ENCODE measurements at places on chromosomes 7 and 10.

GRCh38 chr10:117239721-117240620 is 943 bp upstream of the SLC18A2 start:
- DNase-seq = no peak

DNA sequence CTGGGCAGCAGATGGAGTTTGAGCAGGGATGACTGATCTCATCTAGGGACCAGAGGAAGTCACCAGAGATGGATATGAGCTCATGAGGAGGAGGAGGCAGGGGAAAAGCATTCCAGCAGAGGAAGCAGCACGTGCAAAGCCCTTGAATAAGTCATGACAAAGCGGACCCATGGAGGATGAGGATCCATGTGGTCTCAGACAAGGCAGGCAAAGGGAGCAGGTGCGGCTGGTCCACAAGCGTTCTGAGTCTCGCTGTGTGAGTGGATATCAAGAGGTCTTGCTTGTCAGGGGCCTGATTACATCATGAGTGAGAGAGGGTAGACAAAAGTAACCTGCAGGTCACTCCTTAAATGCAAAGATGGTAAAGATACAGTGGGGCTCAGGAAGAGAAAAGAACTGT is 307.6 kb downstream of the GRID1 start:
- DNase-seq = no peak

- no peak for DNase-seq
These were observed 5.5 kb downstream of the NOC3L start for GRCh38 chr10:94357193-94357592.

- no peak for DNase-seq
These were observed 130.6 kb downstream of the TCERG1L start for GRCh38 chr10:131180740-131181415.

DNA sequence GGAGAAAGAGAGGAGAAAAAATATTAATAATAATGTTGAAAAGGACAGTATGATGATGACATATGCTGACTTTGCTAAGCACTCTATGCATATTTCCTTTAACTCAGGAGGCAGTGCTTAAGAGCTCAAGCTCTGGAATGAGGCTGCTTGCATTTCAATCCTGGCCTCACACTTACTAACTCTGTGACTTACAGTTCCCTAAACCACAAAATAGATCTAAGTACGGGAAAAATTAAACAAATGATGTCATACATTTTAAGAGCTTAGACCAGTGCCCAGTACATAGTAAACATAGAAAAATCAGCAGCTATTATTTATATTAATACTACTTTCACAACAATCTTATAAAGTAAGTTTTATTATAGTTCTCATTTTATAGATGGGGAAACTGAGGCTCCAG is 61.3 kb downstream of the GFRA1 start:
- DNase-seq = no peak

DNA sequence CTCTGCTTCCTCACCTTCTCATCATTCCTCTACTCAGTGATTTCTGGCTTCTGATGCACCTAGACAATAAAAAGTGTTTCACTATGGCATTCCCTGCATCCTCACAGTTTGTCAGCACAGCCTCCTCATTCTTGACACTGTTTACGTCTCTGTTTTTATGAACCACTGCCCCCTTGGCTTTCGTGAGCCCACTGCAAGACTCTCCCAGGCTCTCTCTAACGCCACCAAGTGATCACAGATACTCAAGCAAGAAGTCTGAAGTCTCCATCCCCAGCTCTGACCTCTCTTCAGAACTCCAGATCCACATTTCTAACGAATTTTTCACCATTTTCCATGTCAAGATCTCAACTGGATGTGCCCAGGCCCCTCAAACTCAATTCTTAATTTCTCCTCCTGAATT is 8.9 kb downstream of the SLC16A9 start:
- DNase-seq = no peak

GRCh38 chr7:71753956-71754664 is 622.2 kb downstream of the GALNT17 start:
- no peak for DNase-seq

GRCh38 chr7:4093483-4093882 is 588.6 kb upstream of the FOXK1 start:
- no peak for DNase-seq

DNA sequence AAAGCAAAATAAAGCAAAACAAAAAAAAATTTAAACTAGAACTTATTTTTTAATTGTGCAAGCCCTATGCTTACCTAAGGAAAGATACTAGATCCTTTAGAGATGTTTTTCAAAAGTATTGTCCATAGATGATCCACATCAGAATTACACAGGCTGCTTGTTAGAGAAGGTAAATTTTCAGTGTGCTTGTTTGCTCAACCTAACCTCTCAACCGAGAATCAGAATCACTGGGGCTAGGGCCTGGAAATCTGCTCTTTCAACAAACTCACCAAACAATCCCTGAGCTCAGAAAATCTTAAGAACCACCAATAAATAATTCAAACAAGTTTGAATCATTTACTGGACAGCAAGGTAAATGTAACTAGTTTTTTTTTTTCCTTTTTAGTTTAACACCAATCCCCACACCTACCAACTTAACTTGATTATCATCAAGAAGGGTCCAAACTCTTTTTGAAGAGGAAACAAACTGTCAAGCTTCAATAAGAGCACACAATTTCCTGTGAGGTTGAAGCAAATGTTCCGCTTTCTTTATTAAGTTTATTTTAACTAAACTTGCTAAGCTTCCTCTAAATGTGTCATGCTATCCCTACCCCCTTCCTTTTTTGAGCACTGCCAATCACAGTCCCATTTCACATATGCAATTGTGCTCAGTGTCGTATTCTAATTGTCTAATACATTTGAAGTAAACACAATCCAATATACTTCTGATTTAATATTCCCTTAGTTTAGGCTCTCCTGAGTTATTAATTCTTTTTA is 7.4 kb upstream of the TSPAN33 start:
- DNase-seq = no peak

GRCh38 chr7:20260223-20260622 is 43.0 kb upstream of the MACC1 start:
- DNase-seq = no peak

DNA sequence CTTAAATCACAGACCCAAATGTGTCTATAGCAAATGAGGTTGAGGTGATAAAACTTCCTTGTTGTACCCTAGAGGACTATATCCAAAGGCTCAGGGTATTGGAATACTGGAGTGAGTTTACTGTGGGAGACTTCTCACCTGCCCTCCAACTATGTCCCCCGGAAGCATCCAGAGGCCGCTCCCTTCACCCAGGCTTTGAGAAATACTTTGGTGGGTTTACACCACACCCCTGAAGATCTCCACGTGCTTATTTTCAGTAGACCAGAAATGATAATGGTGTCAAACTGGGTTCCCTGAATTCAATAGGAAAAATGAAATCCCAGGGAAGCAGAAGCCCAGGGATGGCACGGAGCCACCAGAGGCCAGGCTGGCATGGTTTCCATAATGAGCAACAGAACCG is 31.3 kb upstream of the NANOS1 start:
- no peak for DNase-seq
